ENCODE measurements at places on chromosomes 1 and 21. TPM values are rescaled to one million over a fixed set of nuclear protein-coding genes. Genes with fewer than 3 reads are reported as not detected.
A peak's percentile ranks its signal among the peaks of the same experiment; 100 is the strongest.

DNA sequence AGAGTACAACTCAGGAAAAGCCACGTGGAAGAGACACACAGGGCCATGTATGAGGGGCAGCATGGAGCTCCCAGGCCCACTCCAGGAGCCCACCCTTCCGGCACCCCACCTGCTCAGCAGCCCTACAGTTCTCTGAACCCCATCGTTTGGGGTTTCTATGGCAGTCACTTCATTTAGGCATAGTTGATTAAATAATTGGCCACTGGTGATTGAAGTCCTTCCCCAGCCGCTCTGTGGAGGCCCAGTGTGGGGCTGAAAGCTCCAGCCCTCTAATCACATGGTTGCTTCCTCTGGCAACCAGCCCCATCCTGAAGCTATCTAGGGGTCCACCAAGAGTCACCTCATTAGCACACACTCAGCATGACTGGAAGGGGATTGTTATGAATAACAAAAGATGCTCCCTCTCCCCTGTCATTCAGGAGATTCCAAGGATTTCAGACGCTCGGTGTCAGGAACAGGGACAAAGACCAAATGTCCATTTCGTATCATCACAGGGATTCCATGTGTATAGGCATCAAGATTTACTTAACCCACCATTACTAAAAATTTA, 12.2 kb upstream of the S100A7A start:
- DNase-seq: no peak

DNA sequence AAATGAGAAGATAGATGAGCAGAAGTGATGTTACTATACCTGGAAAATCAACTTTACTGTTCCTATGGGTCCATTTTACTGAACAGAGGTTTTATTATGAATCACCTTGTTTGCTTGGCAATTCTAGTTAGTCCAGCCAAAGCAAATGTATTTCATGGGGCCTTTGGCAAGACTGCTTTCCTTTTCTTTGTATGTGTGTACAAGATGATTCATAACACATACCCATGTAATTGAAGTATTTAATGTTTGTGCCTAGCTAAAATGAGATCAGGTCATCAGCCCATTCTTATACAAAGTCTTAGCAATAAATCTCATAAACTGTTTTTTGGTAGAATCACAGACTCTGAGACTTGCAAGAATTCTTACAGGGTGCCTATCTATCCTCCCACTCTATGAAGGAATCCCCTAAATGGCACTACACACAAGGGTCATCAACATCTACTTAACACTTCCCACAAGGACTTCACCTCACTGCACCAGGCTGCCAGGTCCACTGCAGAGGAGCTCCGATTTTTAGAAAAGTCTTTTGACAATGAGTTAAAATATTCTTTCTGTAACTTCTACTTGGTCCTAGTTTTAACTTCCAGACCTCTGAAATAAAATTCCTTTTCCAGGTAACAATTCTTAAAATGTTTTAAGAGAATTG, 58.5 kb downstream of the LPAR3 start:
- DNase-seq: peak; percentile 53

DNA sequence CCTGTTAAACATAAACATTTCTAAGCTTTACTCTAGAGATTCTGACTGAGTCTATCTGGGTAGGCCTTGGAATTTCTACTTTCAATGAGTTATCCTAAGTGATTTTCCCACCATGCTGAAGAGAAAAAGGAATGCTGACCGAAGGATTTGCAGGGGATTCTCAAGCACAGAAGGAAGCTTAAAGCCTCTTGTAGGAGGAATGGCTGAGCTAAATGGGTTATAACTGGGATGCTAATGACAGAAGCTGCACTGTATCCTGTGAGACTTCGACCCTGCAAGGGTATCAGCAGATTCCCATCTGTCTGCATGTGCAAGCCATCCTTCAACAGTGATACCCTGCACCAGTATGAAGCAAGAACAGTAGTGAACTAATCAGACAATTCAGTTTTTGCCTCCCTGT, 35.4 kb downstream of the SLC35D1 start:
- no peak for DNase-seq

DNA sequence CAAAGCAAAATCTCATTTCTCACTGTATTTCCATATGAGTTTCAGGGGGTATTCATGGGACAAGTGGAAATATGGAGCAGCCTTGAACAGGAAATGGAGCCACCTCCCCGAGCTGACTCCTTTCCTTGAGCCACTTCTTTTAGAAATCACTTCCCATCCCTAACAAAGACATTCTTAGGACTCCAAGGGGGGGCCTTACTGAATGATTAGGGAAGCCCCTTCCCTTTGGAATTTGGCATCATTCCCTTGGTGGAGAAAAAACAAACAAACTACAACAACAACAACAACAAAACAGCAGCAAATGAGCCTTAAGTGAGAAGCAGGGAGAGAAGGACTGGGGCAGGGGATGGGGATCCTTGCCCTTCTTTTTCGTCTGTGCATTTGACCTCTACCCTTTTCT, 278.3 kb downstream of the ZNF648 start:
- no peak for DNase-seq

Gene OPTC
- total RNA-seq: not detected

- no peak for DNase-seq
Observed at GRCh38 chr1:212207822-212208520, 77.2 kb upstream of the PPP2R5A start.

Gene USP21
- total RNA-seq: 2.8 TPM

Gene IVL
- not detected for total RNA-seq

DNA sequence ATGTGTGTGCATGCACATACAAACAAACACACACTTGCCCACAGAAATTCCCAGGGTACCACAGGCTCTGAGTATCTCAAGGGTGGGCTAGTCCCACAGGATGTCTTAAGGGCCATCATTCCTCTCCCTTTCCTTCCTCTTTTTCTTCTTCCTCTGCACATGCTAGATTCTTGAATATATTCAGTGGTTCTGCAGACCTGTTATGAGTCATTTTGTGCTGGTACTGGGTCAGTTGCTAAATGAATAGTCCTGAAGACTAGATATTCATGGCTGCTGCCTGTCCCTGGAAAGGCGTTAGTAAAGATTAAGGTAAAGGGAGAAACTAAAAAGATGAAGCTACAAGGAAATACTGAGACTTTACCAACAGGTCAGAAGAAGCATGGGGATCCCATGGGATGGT, 256.7 kb upstream of the KIAA0040 start:
- no peak for DNase-seq

Gene CLDN8
- not detected for total RNA-seq

- DNase-seq: peak; percentile 71
Observed at GRCh38 chr21:38295997-38296764, 39.4 kb downstream of the KCNJ15 start.

DNA sequence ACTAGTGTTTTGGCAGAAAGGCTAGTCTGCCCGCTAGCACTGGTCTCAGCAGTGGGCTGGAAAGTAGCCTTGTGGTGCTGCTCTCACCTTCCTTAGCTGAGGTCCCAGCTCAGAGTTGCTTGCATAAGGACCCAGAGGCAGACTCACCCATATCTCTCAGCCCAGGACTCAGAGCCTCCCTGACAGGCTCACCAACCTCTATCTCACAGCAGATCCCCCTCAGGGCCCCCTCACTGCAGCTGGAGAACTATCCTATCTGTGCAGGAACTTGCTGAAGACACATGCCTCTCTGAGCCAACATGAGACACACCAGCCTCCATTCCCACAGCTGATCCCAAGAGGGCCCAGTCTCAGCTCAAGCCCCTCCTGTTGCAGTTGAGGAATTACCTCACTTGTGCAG, 82.6 kb downstream of the IARS2 start:
- DNase-seq: no peak

DNA sequence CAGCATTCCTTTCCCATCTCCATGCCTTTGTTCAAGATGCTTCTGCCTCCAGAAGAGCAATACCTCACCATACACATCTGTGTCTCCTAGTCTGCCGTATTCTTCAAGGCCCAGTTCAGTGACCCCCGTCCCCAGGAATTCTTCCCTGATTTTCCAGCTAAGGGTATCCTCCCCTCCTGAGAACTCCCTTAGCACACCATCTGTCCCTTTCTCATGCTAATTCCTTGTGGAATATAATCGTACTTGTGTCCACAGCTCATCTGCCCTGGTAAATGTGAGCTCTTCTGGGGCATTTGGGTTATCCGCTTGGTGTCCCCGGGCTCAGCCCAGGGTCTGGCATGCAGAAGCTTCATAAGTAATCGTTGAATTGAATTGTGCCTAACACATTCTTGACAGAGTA, 40.9 kb downstream of the BEND5 start:
- no peak for DNase-seq

- DNase-seq: peak; percentile 98
Observed at GRCh38 chr1:151311589-151312331, 15.5 kb downstream of the PI4KB start.

Gene AMY1C
- not detected for total RNA-seq

DNA sequence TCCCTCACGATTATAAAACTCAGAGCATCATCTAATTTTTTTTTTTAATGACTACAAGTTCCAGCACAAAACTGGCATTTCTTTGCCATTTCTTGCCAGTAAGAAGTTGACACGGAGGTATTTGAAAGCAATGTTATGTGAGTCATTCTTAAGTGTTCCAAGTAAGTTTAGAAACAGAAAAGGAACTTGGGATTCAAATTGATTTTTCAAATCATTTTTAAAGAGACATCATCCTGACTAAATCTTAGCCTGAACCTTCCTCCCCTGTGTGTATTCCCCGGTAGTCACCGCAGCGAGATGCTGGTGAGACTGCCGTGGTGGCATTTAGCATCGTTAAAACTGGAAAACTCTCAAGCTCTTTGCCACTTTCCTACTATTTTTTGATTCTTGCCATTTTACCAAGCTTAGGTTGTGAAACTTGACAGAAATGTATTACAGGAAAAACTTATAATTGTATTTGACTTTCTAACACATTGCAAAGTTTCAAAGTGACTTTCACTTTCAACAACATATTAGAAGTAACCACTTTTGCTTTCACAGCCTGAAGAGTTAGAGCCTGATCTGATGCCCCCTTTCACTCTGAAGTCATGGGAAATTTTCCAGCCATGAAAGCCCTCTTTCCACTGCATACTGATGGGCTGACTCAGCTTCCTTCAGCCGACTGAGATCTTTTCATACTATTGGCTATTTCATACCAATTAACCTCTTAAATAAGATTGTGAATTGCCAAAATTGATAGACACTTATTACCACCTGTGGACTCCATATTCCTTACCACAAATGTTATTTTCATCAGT, 61.4 kb downstream of the OLFML2B start:
- peak; percentile 94 for DNase-seq

DNA sequence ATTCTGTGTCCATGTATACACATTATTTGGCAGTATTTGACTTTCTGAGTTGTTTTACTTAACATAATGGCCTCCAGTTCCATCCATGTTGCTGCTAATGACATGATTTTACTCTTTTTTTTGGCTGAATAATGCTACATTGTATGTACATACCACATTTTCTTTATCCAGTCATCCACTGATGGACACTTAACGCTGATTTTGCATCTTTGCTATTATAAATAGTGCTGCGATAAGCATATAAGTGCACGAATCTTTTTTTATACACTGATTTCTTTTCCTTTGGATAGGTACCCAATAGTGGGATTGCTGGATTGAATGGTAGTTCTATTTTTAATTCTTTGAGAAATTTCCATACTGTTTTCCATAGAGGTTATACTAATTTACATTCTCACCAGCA, 255.5 kb downstream of the GPR52 start:
- DNase-seq: no peak

GRCh38 chr1:201917362-201918033, 28.8 kb downstream of the SHISA4 start:
- DNase-seq: peak; percentile 82

- no peak for DNase-seq
Observed at GRCh38 chr21:31972622-31973021, 99.8 kb downstream of the HUNK start.

GRCh38 chr1:869499-870244, 54.1 kb upstream of the SAMD11 start:
- DNase-seq: peak; percentile 50

GRCh38 chr1:25867210-25867991, 8.1 kb downstream of the PAQR7 start:
- DNase-seq: no peak

DNA sequence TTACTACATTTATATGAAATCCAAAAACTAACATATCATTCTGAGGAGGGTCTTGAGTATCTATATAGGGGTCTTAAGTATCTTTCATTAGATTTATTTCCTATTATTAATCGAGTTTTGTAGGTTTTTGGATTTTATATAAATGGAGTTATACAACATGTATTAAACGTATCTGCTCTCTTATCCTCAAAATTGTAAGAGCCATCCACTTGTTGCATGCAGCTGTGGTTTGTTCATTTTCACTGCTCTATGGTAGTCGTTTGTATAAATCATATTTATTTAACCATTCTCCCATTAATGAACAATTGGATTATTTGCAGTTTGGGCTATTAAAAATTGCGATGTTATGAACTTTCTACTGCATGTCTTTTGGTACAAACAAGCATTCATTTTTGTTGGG, 97.1 kb downstream of the ENAH start:
- no peak for DNase-seq

DNA sequence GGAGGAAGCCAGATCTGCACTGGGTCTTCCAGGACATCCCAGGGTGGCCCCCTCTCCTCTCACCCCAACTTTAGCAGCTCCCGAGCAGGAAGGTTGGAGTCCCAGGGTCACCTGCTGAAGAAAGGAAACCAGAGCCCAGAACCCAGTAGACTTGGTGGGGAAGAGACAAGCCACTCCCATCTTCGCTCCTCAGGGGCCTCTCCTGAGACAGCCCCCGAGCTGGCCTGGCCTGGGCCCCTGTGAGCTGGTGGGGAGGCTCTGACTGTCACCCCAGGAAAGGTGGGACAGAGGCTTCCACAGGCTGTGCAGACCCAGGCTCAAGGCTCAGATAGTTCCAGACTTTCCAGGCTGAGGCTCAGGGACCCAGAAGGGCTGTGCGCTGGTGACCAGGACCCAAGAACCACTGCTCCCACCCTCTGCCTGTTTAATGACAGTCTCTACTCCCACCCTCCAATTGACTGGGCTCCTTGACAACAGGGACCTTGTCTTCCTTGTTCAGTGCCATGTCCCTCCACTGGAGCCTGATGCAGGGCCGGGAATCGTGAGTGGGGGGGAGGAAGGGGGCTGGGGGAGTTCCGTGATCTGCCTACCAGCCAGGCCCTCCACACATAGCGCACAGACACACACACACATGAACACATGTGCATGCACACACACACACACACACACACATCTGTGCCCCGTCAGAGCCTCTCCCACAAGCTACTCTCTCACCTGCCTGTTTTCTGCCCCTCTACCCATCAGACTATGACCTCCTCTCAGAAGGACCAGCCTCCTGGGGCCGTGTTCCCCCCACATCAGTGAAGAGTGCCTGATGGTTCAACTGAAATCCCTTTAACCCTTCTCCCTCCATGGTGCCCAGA, 401.2 kb downstream of the MATN1 start:
- no peak for DNase-seq

GRCh38 chr1:94045465-94046056, 75.4 kb downstream of the ABCA4 start:
- peak; percentile 94 for DNase-seq

DNA sequence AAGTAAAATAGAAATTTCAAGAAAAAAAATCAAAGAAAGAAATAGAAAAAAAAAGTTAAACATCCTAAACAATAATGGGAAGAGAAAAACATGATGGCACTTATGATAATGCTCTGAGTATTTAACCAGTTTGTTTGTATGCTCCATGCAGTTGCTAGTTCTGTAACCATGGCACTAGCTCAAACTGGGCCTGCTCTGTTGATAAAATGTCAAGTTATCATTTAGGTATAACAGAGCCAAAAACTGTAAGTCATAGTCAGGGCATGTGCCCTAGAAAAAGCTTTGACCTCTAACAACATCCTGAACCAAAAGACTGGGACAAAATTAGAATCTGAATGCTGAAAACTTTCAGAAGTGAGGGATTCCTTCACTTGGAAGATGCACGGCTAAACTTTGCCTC, 148.9 kb downstream of the KCNT2 start:
- no peak for DNase-seq

GRCh38 chr1:202159534-202160371, 649 bp downstream of the PTPN7 start:
- DNase-seq: no peak

Measured in lung microvascular endothelial cell (primary cell).